ENCODE measurements at places on chromosomes 6 and 20.

DNA sequence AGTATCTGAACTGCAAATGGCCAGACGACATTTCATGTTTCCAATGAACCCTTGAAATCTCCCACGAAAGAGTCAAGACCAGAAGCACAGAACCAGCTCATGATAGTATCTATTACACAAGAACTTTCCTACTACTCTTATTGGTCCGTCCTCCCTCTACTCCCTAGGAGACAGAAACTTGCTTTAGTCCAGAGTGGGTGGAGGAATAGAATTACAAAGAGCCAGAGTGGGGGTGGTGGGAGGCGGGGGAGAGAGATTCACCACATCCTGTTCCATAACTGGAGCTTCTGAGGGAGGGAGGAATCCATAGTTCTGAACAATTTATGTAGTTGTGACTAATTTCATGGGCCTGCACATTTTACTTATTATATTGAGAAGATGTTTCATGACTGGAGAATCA, 18.5 kb upstream of the WFDC10A start:
- DNase-seq: no peak

DNA sequence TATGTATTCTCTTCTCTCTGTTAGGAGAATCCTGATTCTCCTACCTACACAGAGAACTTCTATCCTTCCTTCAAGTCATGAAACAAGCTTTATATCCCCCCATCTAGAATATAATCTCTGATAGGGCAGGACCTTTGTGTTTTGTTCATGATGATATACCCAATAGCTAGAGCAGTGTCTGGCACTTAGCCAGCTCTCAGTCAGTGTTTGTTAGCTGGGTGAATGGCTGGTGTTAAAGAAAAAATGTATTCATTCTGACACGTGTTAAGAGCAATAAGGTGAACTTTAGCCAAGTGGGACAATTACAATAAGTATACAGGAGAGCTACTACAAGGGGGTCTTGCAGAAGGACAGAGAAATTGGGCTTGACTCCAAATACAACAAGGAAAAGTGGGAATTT, 34.3 kb upstream of the TNFRSF21 start:
- no peak for DNase-seq

- peak; percentile 97 for DNase-seq
Measured at GRCh38 chr6:11770546-11771466, 7.8 kb downstream of the ADTRP start.

DNA sequence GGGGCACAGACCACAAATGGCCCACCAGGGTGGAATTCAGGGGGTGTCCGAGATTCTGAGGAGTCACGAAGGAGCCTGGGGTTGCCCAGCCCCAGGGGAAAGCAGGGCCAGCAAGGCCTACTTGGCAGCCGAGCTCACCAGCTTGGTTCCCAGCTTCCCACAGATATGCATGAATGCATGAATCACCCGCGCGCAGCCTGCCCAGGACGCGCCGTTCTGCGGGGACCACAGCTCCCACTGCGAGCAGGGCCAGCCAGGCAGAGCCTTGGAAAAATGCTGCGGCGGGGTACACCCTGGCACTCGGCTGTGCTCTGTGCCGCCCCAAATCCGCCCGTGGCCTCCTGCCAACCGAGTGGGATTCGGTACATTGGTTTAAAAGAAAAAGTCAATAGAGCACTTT, 211.0 kb downstream of the NFATC2 start:
- no peak for DNase-seq

GRCh38 chr20:17248224-17248623, 21.4 kb downstream of the PCSK2 start:
- no peak for DNase-seq

DNA sequence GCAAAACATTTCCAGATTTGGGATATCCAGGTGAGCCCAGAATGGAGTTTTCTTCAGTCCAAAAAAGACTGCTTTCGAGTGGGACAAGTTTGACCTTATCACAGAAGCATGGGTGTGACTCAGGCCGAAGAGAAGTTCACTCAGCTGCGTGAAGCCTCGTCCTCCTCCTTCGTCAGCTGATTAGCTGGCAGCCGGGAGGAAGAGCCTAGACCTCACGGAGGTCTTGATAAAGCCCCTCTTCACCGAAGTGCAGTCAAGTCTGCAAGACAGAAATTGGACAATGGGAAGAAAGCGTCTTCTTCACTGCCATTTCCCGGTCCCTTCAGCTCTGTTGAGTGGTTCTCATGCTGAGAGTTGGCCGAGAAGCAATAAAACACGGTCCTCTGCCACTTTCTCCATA, 363.9 kb downstream of the TAF4 start:
- no peak for DNase-seq

- no peak for DNase-seq
Measured at GRCh38 chr20:46523108-46523507, 9.7 kb upstream of the ZNF334 start.

DNA sequence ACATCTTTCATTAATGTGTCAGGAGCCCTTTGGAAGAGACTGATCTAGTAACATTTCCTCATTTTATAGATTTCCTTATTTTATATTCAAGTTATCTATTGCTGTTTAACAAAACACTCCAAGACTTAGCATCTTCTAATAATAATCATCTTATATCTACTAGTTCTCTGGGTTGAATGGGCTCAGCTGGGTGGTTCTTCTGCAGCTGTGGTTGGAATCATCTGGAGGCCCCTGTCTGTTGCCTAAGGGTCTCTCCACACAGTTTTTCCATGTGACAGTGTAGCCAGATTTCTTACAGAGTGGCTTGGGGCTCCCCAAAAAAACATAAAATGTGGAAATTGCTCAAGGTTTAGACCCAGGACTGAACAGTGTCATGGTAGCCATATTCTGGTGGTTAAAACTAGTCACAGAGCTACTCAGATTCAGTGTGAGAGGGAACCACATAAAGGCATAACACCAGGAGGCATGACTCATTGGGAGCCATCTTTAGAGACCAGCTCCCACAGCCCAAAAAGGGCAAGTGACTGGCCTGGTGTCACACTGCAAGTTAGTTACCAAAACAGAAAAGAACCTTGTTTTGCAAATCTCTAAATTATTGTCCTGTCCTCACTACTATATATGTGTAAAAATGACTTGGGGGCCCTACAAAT, 11.5 kb downstream of the SLC2A10 start:
- DNase-seq: no peak

- DNase-seq: no peak
Measured at GRCh38 chr20:17799575-17800227, 99.9 kb downstream of the BANF2 start.

- DNase-seq: no peak
Measured at GRCh38 chr6:169839898-169840631, 88.6 kb downstream of the ERMARD start.

DNA sequence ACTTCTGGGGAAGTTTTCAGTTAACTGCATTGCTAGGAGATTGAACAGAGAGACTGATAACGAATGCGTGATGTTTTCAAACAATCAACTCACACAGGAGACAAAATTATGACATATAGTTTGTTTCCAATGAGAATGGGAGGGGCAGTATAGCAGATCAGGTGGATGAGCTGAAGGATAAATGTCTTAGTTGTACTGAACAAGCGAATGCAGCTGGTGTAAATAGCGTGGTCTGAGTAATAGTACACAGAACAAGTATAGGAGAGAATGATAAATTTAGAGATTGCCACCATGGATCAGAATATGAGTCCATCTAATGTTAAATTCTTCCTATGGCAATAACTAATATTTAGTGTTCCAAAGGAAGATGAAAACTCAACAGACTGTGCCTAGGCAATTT, 858.6 kb downstream of the EYS start:
- DNase-seq: no peak

GRCh38 chr6:17816921-17817611, 110.3 kb upstream of the NUP153 start:
- DNase-seq: no peak

DNA sequence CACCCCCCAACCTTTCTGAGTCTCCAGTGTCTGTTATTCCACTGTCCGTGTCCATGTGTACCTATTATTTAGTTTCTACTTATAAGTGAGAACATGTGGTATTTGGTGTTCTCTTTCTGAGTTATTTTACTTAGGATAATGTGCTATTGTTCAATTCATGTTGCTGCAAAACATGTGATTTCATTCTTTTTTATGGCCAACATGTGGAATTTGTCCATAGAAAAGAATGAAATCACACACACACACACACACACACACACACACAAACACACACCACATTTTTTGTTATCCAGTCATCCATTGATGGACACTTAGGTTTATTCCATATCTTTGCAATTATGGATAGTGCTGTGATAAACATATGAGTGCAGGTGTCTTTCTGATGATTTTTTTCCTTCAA, 23.5 kb downstream of the IGF2R start:
- no peak for DNase-seq

- no peak for DNase-seq
Measured at GRCh38 chr20:38147751-38148150, 17.3 kb downstream of the TGM2 start.

DNA sequence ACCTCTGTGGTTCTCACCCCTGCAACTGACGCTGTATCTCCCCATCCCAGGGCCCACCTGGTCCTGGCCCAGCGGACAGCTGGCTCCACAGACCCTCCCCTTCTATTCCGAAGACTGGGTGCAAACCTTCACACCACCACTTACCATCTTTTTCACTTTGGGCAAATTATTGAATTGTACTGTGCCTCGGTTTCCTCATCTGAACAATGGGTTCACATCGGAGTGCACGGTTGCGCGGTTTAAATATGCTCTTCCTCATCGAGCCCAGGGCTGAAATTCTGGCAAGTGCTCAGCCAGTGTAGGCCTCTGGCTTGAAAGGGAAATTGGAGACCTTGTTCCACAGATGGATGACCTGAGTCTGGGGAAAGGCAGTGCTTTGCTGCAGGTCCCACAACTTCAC, 2.9 kb upstream of the ARFGAP1 start:
- DNase-seq: no peak

GRCh38 chr6:16491666-16492313, 253.4 kb downstream of the GMPR start:
- no peak for DNase-seq

DNA sequence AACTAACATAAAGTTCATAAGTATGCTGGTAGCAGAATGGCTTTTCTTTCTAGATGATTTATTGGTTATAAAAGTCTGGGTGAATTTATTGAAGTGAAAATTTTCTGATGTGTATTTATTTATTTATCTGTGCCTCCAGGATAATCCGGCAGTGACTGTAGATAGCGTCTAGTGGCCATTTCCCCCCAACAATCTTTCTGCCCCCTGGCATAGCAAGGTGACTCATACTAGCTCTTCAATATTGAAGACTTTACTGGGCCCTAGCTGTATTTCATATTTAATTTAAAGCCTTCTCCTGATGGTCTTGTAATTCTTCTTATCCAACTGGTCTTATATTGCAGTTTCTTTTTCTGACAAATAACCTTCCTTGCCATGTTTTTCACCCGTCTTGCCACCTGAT, 154.1 kb upstream of the SGK1 start:
- no peak for DNase-seq

- no peak for DNase-seq
Measured at GRCh38 chr20:56513161-56514150, 11.1 kb upstream of the FAM209A start.

GRCh38 chr6:107330168-107330567, 129.2 kb downstream of the PDSS2 start:
- no peak for DNase-seq

DNA sequence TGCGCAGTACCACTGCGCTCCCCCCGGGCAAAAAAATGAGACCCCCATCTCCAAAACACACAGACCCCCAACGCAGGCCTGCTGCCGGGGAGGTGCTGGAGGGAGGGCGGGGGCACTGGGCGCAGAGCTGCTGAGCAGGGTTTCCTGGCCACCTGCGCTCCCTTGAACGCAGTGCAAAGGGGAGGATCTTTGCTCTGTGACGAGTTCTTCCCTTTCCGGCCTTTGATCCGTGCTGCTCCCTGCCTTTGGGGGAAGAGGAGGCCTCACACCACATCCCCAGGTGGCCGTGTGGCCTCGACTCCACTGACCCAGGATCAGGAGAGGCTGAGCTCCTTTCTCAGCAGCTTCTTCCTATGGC, 8.9 kb upstream of the COL20A1 start:
- no peak for DNase-seq

All from kidney capillary endothelial cell (primary cell).